NCI-H1417 (cell line): ENCODE measurements at places on chromosomes 1 and 21.

GRCh38 chr21:36522219-36522808, 42.4 kb upstream of the CLDN14 start:
- no peak for DNase-seq

GRCh38 chr1:8395433-8395866, 77.5 kb downstream of the SLC45A1 start:
- DNase-seq: no peak

- no peak for DNase-seq
Observed at GRCh38 chr1:110535985-110536384, 17.0 kb upstream of the KCNA10 start.

DNA sequence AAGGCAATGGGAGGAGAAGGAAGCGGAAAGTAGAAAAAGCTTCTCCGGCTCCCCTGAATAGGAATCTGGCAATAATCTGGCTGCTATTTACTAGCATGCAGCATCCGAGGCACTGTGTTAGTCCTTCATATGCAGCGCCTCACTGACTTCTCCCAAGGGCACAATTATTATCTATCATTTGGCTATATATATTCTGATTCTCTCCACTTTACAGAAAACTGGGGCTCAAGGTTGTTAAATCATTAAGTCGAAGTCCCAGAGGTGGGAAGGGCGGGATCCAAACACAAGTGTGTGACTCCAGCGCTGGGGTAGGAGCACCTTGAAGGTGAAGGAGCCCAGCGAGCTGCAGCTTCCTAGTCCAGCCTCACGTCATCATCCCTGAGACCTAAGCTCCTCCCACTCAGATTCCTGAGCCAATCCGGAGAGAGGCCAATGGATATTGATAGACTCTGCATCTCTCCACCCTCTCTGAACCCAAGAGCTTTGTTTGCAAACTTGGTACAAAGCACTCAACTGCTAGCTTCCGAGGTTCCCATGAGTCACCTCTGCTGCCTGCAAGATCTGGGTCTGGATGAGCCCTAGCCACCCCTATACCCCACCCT, 16.6 kb upstream of the EYA3 start:
- DNase-seq: no peak

DNA sequence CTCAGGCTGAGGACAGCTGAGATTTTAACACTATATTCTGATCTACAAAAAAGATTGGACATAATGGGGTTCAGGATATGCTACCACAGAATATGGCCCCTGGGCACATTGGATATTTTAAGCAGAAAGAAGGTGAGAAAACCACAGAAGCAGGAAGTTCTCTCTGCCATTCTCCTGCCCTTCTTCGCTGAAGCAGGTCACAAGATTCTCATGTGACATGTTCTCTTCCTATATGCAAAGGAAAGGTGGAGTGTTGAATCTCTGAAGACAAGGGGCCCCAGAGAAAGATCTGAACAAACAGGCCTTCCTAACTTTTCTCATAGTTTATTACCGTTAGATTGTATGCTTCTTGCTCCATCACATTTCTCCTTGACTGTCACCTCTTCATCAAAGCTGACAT, 285.7 kb downstream of the S1PR1 start:
- DNase-seq: no peak
